Esophagus squamous epithelium (tissue), 5 donors: ENCODE measurements at places on chromosomes 12 and 14.

GRCh38 chr14:49367696-49368095, 218.5 kb downstream of the RPS29 start:
- no peaks in the 10 kb centered on the region for H3K27me3 ChIP-seq
- no peak overlapping the region for H3K27ac ChIP-seq
- no peak for DNase-seq
- no peaks in the 10 kb centered on the region for H3K4me1 ChIP-seq

DNA sequence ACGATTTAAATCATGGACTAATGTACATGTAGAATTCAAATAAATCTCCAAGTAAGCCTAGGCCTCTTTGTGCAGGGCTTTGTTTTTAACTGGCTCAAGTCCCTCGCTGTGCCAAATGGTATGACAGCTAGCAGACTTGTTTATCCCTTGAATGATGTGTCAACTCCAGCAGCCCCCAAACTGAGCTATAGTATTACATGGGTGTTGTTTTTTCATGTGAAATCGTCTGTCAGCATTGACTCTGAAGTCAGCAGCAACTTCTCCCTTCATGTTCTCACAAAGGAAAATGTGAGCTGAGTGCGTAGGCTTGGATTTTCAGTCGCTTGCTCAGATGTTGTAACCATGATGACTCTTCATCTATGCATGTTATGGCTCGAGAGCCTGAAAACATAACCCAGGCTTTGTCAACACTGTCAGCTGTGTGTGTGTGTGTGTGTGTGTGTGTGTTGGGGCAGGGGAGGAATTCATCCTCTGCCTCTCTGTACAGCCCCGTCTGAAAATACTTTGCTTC, 73.3 kb downstream of the PTHLH start:
- no peaks in the 10 kb centered on the region for H3K27me3 ChIP-seq
- no peak overlapping the region for H3K27ac ChIP-seq
- H3K36me3 ChIP-seq: no peaks in the 10 kb centered on the region
- H3K4me3 ChIP-seq: no peak overlapping the region
- DNase-seq: no peak

- H3K27me3 ChIP-seq: no peaks in the 10 kb centered on the region
- H3K36me3 ChIP-seq: peaks cover 69% of the 10 kb centered on the region
- peaks cover 21% of the 10 kb centered on the region for H3K4me1 ChIP-seq
- H3K4me3 ChIP-seq: no peak overlapping the region
- peak overlapping the region; percentile 98 for H3K27ac ChIP-seq
- DNase-seq: no peak
Measured at GRCh38 chr14:24238123-24238522, 4.3 kb downstream of the TINF2 start.

- no peak for DNase-seq
- H3K4me1 ChIP-seq: peaks cover 13% of the 10 kb centered on the region
- H3K27me3 ChIP-seq: no peaks in the 10 kb centered on the region
- no peak overlapping the region for H3K4me3 ChIP-seq
- no peak overlapping the region for H3K27ac ChIP-seq
Measured at GRCh38 chr12:71684081-71684480, 1.8 kb upstream of the TMEM19 start.

DNA sequence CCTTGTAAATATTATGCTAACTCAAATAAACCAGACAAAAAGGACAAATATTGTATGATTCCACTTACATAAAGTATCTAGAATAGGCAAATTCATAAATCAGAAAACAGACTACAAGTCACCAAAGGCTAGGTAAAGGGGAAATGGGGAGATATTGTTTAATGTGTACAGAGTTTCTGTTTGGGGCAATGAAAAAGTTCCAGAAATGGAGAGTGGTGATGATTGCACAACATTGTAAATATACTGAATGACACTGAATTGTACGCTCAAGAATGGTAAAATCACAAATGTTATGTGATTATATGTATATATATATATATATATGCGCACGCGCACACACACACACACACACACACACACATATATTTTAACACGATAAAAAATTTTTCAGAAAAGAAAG, 182.5 kb downstream of the SLC2A13 start:
- H3K36me3 ChIP-seq: no peaks in the 10 kb centered on the region
- H3K27me3 ChIP-seq: no peaks in the 10 kb centered on the region
- H3K4me3 ChIP-seq: no peak overlapping the region
- no peak for DNase-seq
- H3K4me1 ChIP-seq: no peaks in the 10 kb centered on the region

- no peak overlapping the region for H3K4me3 ChIP-seq
- H3K27me3 ChIP-seq: no peaks in the 10 kb centered on the region
- no peak overlapping the region for H3K27ac ChIP-seq
- no peak for DNase-seq
- H3K4me1 ChIP-seq: no peaks in the 10 kb centered on the region
Measured at GRCh38 chr12:28870839-28871440, 278.1 kb upstream of the FAR2 start.

GRCh38 chr12:48777501-48778400, 11.1 kb downstream of the ADCY6 start:
- no peaks in the 10 kb centered on the region for H3K27me3 ChIP-seq
- H3K36me3 ChIP-seq: peaks cover 22% of the 10 kb centered on the region
- no peak for DNase-seq

DNA sequence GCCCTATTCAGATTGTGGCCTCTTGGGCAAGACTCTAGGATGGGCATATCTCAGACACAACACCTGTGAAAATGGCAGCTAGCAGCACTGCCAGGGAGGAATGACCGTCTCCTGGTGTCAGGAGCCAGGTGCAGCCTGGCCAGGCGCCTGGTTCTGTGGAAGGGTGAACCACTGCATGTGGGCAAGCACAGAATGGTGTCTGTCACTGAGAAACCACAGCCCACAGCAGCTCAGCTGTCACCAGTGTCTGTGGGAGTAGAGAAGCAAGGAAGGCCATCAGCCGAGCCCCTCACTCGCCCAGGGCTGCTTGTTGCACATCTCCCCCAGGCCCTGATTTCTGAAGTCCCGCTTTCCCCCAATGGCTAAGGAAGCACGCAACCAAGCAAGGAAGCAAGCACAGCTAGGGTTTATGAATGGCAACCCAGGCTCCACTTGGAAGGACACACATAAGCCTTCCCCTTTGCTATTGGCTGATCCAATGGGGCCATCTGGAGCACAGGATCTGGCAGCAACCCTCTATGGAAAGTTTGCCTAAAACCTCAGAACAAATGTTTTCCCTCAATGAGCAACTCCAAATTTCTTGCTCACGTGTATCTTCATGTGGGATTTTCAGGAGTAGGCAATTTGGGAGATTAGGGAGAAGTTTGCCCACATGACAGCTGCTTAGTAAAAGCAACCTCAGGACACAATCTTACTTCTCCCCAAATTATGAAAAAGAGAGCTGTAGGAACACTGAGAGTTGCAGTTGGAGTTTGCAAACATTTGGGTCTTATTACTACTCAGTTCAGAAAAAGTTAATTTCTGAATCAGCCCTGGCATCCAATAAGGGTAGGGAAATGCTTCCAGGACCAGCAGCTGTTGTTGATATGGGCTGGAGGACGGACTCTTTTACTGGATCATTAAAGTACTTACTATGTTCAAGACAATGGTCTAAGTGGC, 44.7 kb downstream of the GPHB5 start:
- no peak for DNase-seq
- H3K27me3 ChIP-seq: no peaks in the 10 kb centered on the region
- H3K27ac ChIP-seq: no peak overlapping the region
- H3K4me3 ChIP-seq: no peak overlapping the region
- no peaks in the 10 kb centered on the region for H3K4me1 ChIP-seq

GRCh38 chr12:112401903-112402498, 7.4 kb downstream of the RPL6 start:
- H3K27ac ChIP-seq: no peak overlapping the region
- peaks cover 7% of the 10 kb centered on the region for H3K4me1 ChIP-seq
- DNase-seq: no peak
- H3K4me3 ChIP-seq: no peak overlapping the region
- H3K27me3 ChIP-seq: no peaks in the 10 kb centered on the region

- DNase-seq: no peak
- no peaks in the 10 kb centered on the region for H3K36me3 ChIP-seq
- peaks cover 96% of the 10 kb centered on the region for H3K4me1 ChIP-seq
Measured at GRCh38 chr14:68666899-68667298, 126.0 kb downstream of the ZFP36L1 start.

- DNase-seq: no peak
- no peaks in the 10 kb centered on the region for H3K27me3 ChIP-seq
- peaks cover 24% of the 10 kb centered on the region for H3K36me3 ChIP-seq
- no peak overlapping the region for H3K4me3 ChIP-seq
- no peak overlapping the region for H3K27ac ChIP-seq
Measured at GRCh38 chr12:29519585-29520182, 22.2 kb upstream of the OVCH1 start.

GRCh38 chr14:101561145-101561896, at the start of gene DIO3:
DIO3 (plus strand) TSS chr14:101561495.
- H3K4me1 ChIP-seq: peaks cover 14% of the 10 kb centered on the region
- H3K27me3 ChIP-seq: peaks cover 100% of the 10 kb centered on the region
- peak within 1 kb of the TSS; percentile 43 for H3K4me3 ChIP-seq
- DNase-seq: no peak

DNA sequence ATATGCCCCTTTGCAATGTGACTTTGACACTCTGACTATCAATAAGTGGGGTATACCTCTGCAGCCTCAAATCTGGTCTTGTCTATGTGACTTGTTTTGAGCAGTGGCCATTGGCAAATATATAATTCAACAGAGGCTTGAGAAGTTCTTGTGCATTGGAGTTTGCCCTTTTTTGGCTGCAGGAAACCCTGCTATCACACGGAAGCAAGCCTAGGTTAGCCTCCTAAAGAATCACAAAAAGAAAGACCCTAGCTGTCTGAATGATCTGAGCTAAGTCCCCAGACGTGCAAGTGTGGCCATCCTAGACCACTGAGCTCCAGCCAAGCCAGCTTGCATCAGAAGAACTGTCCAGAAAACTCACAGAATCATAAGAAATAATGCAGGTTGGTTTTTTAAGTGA, 31.8 kb upstream of the PARP11 start:
- DNase-seq: no peak
- no peak overlapping the region for H3K27ac ChIP-seq
- no peaks in the 10 kb centered on the region for H3K27me3 ChIP-seq
- H3K36me3 ChIP-seq: no peaks in the 10 kb centered on the region
- H3K4me1 ChIP-seq: no peaks in the 10 kb centered on the region

DNA sequence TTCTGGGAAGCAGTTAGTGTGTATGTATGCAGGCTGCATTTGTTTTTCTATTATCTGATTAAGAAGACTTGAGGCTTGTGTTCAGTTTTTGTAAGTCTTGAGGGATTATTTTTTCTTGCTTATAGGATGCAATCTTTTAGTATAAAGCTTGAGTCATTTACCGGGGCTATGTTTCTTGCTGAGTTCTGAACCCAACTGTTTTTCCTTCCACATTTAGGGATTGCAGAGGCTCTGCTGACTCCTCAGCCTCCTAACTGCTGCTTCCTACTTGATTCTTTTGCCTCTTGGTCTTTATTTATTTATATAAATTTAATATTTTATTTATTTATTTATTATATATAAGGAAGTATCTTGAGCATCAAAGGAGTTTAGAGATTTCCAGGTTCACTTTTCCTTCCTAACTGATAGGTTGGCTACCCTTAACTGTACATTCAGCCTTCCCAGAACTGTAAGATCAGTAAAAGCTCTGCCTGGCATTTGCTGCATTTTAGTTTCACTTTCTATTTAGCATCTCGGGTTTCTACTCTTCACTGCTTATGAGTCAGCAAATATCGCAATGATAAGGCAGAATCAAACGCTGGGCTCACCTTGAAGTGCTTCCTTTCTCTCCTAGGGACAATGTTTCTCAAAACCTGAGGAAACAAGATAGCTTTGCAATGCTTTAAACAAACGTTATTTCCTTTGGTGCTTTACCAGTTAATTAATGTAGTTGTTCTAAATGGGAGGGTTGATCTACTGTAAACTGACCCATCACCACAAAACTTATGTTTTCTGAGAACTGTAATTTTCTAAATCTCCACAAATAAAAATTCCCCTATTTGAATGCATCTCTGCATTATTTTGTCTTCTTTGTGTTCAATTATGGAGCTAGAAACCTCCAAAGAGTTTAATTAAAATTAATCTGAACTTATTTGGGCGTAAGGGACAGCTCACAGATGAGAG, 1183.7 kb upstream of the TMEM132C start:
- no peak for DNase-seq
- H3K36me3 ChIP-seq: no peaks in the 10 kb centered on the region
- no peaks in the 10 kb centered on the region for H3K4me1 ChIP-seq
- no peak overlapping the region for H3K27ac ChIP-seq

DNA sequence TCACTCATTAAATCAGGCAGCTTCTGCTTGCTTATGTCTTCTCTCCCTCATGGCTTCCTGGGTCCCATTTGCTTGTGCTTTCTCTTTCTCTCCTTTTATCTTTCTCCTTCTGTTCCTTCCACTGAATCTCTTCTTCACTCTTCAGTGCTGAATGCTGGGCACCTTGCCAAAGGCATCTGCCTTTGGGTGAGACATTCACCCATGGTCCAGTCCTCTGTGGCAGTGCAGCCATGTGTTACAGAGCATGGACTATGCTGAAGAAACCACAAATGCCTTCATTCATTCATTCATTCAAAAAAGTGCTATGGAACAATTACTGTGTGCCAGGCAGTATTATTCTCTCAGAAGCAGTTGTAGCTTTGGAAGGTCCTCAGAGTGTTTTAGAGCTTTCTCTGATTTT, 344.4 kb upstream of the STXBP6 start:
- no peaks in the 10 kb centered on the region for H3K36me3 ChIP-seq
- H3K27me3 ChIP-seq: no peaks in the 10 kb centered on the region
- no peak for DNase-seq

- H3K4me1 ChIP-seq: no peaks in the 10 kb centered on the region
- no peak for DNase-seq
- no peak overlapping the region for H3K27ac ChIP-seq
- no peaks in the 10 kb centered on the region for H3K27me3 ChIP-seq
- no peak overlapping the region for H3K4me3 ChIP-seq
Measured at GRCh38 chr12:28709986-28710685, 438.9 kb upstream of the FAR2 start.

DNA sequence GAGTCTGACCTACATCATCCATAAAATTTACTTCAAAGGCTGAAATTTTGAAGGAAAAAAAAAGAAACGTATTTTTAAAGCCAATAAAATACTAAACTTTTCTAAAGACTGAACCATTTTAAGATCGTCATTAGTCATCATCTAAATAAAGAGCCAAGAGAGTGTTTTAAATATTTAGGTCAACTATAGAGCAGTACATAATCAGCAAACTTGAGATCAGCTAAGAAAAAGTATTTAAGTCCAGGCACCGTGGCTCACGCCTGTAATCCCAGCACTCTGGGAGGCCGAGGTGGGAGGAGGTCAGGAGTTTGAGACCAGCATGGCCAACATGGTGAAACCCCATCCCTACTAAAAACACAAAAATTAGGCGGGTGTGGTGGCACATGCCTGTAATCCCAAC, 35.5 kb downstream of the HECTD1 start:
- H3K4me1 ChIP-seq: no peaks in the 10 kb centered on the region
- peaks cover 28% of the 10 kb centered on the region for H3K36me3 ChIP-seq
- no peaks in the 10 kb centered on the region for H3K27me3 ChIP-seq
- H3K4me3 ChIP-seq: no peak overlapping the region
- DNase-seq: no peak
- H3K27ac ChIP-seq: no peak overlapping the region

GRCh38 chr14:94001016-94001415, 3.9 kb downstream of the CCDC197 start:
- H3K27me3 ChIP-seq: no peaks in the 10 kb centered on the region
- DNase-seq: no peak
- H3K4me3 ChIP-seq: no peak overlapping the region
- H3K27ac ChIP-seq: no peak overlapping the region
- H3K36me3 ChIP-seq: no peaks in the 10 kb centered on the region
